ENCODE measurements at places on chromosomes 11 and 22.

- DNase-seq, result no peak
These were observed 39.3 kb downstream of the KREMEN1 start for GRCh38 chr22:29112121-29112520.

DNA sequence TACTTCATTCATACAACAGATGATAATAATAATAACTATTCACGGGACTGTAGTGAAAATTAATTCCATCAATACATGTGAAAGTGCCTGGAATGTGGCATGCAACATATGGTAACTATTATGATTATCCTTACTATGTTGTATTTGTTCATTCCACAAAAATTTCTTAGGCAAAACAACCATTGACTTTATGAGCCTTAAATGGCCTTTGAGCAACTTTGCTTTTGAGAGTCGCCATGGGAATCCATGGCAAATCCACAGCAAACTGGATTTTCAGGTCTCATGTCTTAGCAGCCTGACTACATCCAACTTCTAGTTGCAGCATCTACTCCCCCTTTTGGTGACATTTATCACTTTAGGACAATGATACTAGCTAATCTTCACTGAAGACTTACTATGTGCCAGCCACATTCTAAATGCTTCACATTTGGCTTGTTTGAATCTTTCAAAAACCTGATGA, 56.8 kb downstream of the SLC1A2 start:
- no peak for DNase-seq

DNA sequence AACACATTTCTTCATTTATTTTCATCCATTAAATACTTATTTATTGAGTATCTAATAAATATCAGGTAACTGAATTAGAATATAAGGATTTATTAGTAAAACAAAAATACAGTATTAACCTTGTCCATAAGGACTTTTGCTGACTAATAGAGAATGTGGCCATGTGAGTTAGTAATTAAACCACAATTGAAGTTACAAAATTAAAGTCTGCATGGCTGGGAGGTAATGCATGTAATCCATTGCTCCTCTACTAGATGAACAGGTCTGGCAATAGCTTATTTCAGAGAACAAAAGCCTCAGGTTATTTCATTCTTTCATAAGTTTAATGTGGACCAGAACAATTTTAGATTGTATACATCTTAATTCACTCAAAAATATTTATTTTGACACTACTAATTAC, 9.9 kb upstream of the CARD18 start:
- DNase-seq, result no peak

DNA sequence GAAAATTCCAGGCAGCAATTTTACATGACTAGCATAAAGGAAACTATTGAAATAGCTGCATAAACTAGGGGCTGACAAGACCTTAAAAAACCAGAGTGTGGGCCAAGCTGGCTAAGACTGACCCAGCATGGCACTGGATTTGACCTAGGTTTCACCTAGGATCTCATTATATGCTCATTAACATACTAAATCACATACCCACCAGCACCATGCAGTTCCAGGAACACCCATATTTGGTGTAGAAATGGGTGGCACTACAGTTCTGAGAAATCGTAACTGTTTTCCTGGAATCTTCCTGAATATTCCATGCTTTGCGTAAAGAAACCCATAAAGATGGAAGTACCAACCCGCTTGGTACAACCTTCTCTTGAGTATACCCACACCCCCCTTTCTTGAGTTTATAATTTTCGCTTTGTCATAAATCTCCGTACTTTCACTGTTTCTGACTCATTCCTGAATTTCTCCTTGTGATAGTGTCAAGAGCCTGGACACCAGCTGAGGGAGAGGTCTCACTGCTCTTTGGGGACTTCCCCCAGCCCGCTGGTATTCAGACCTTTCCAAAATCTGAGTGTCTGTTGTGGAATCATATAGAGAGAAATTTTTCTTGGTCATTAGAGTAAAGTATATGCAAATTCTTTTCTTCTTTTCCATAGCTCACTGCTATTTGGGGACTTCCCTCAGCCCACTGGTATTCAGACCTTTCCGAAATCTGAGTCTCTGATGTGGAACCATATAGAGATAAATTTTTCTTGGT, 55.1 kb downstream of the MTMR3 start:
- no peak for DNase-seq

DNA sequence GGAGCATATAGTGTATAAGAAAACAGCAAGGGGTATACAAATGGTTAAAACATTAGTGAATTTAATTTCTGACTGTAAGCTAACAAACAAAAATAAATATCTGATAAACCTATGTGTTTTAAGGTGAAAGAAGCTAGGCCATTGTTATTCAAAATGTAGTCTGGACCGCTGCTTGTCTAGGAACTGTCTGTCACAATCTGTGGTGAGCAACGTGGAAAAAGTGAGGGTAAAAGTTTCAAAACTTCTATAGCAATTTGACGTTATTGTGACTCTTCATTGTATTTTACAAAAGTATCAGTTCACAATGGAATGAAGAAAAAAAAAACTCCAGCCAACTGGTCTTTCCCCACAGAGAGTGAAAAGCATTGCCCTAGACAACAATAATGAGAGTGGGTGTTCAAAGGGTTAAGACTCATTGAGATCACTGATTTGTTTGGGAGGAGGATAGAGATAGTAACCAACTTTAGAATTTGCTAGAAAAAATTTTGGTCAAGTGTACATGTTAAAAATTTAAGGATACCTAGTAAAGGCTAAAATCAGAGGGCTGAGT, 79.1 kb downstream of the UVRAG start:
- no peak for DNase-seq

DNA sequence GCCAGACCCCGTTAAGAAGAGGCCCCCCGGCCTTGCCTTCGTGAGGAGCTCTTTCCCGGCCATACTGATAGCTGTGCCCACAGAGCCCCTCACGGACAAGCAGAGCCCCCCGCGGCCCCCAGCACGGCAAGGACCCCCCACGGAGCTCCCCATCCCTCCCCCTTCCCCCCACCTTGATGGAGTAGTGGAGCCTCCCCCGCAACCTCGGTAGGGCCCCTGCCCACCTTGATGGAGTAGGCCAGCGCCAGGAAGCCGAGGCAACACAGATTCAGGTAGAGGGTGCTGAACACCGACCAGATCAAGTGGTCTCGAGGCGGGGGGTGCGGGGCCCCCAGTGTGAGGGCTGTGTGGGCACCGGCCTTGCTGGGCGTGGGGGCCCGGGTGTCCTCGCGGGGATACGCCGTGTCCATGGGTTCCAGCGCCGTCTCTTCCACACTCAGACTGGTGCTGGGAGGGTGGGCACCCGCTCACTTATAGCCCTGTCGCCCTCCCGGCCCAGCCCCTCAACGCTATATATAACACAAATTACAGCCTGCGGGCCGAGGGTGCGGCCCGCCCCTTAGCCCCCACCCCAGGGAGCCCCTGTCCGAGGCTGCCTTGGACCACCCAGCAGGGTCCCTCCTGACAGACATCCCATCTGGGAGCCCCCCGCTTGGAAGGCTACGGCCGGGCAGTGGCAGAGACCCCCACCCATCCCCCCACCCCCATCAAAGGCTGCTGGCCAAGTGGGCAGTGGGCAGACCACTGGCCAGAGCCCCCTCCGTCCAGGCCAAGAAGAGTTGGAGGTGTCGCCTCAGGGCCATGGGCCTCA, at the start of gene IFITM5:
IFITM5 (minus strand) TSS at position 446 of the 811 bp plus-strand sequence; CDS start at position 410, 36 bp downstream.
- DNase-seq, result no peak

DNA sequence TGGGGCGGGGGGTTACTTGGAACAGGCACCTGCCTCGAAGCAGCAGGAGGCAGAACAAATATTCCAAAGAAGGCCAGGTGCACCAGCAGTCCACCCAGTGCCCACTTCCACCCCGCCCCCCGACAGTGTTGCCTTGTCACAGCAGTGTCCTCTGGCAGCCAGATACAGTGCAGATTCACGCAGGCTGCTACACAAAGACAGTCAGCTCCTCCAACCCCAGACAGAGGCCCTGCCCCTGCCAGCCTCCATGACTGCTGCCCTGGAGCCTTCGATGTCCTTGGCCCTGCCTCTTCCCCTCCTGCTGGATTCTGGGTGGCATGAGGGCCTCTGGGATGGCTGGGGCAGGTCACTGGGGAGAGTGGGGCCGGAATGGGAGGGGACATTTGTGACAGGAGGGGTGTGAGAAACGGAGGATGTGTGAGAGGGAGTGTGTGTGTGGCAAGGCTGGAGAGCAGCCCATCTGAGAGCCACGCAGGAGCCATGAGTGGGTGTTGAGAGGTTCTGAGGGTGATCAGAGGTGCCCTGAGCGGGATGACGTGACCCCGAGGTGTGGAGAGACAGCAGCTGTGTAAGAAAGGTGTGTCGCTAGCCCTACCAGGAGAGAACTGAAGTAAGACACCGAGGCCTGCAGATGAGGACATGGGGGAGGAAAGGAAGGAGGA, 173.7 kb downstream of the CEP164 start:
- no peak for DNase-seq

DNA sequence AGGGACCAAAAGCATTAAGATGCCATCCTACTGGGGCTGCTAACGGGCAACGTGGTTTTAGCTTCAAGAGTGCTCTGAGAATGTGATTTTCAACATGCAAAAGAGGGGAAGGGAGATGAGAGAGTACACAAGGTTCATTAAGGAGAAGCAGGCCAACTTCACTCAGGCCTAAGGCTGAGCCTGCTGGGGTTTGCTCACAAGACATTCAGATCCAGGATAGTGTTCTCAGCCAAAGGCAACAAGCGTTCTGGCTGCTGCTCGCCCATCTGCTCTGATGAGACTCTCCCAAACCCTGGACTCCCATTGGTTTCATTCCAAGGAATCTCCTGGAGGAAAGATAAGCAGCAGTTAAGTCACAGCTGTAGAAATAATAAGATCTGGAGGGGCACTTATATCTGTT, 23.6 kb upstream of the UPB1 start:
- DNase-seq, result no peak

DNA sequence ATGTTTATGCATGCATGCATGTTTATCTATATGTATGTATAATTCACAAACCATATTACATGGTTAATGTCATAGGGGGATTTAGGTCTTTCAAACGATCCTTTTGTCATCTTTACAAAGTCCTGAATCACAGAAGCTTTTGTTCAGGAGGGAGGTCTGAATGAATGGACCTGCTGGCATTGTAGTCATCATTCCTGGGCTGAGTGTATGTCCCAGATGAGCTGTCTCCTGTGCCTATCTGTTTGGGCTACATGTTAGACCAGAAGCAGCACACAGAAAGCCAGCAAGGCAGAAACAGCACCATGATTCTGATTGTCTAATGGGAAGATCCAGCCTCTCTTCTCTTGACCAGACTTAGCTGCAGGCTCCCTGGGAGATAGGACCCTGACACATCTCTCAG, 69.5 kb downstream of the ADM start:
- no peak for DNase-seq

DNA sequence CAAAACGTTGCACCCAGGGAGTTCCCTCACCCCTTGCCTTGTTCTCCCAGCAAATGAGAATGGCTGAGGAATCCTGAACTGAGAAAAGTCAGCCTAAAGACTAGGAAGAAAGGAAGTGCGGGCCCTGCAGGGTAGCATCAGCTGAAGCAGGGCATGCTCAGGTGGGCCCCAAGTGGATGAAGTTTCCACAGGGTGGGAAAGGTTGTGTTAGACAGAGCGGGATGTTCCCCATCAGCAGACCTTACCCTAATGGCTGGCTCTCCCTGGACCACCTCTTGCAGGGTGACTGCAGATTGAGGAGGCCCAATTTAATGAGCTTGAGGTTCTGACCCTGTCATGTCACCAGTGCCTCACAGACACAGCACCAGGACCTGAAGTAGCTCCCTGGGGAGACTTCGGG, 81.5 kb upstream of the MYOD1 start:
- DNase-seq, result no peak

GRCh38 chr11:34953955-34954354, 37.5 kb downstream of the PDHX start:
- DNase-seq, result no peak

GRCh38 chr11:63490551-63491239, at the start of gene PLAAT5:
Gene PLAAT5 (minus strand): TSS chr11:63491167. CDS start chr11:63491034, 133 bp downstream.
- no peak for DNase-seq

DNA sequence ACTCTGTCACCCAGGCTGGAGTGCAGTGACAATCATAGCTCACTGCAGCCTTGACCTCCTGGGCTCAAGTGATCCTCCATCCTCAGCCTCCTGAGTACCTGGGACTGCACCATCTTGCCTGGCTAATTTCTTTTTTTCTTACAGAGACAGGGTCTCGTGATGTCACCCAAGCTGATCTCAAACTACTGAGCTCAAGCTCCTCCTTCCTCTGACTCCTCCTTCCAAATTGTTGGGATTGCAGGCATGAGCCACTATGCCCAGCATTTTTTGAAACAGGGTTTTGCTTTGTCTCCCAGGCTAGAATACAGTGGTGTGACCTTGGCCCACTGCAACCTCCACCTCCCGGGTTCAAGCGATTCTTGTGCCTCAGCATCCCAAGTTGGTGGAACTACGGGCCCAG, 358.3 kb upstream of the MTNR1B start:
- no peak for DNase-seq

GRCh38 chr22:37634417-37634924, 5.0 kb upstream of the SH3BP1 start:
- DNase-seq, result no peak

- no peak for DNase-seq
These were observed 93.3 kb downstream of the RCN1 start for GRCh38 chr11:32184041-32184722.

DNA sequence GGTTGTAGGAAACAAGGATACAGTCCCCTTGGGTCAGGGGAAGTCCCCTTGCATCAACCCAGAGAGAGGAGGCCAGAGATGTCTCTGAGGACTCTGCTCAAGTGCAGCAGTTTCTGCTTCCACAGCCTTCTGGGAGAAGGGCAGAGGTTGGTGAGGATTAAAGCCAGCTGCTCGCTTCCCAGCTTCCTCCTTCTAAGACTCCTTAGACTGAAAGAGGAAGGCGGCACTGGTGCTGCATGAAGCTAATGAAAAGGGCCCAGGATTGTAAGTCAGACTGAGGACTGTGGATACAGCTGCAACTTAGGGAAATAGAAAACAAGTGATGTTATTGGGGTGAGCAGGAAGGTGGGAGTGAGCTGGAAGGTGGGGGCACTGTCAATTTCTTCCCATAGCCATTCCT, at the start of gene OR52K1:
OR52K1 (plus strand) TSS at position 202 of the 400 bp plus-strand sequence. CDS start 6,255 bp downstream, outside the sequence.
- no peak for DNase-seq

- no peak for DNase-seq
These were observed 627.3 kb upstream of the KIRREL3 start for GRCh38 chr11:127627629-127628457.

- DNase-seq, result no peak
These were observed 3.0 kb downstream of the ME3 start for GRCh38 chr11:86669424-86669823.

- DNase-seq, result no peak
These were observed 15.7 kb upstream of the NXPE4 start for GRCh38 chr11:114610984-114611944.

- no peak for DNase-seq
These were observed 5.6 kb upstream of the ZBED4 start for GRCh38 chr22:49847751-49848689.

DNA sequence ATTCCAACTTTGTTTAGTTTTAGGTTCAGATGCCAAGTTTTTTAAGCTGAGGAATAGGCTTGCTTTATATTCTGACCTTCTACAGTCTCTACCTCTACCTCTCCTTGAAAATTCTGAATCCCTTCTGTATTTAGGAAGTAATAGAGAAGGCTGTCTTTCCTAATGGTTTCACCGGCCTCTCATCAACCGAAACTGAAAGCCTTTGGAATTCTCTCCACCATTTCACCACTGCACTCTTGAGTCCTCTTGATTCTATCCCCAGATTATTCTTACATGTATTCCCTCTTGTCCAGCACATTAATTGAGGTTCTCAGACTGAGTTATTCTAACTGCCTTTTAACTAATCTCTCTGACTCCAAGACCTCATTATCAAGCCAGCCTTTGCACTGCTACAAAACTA, 67.7 kb upstream of the PICALM start:
- DNase-seq, result no peak
